GM04504 (cell line): ENCODE measurements at places on chromosomes 6 and 20.

DNA sequence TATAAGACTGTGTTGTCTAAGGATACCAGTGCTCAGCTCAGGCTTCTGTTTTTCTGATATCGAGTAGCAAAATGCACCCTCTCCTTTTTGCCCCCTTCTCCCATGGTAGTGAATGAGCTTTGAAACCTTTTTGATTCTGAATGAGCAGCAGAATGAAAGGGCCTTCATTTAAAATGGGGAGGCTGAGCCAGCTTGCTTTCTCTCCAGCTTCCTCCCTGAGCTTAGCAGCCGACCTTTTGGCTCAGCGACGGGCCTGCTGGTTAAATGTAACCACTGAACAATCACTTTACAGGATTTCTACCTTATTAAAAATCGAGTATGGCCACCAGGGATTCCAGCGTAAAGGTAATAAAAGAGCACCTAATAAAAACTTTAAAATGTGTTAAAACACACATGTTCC, 133.7 kb upstream of the SPACA1 start:
- no peak for DNase-seq

GRCh38 chr6:16089232-16090062, 39.4 kb upstream of the MYLIP start:
- no peak for DNase-seq

DNA sequence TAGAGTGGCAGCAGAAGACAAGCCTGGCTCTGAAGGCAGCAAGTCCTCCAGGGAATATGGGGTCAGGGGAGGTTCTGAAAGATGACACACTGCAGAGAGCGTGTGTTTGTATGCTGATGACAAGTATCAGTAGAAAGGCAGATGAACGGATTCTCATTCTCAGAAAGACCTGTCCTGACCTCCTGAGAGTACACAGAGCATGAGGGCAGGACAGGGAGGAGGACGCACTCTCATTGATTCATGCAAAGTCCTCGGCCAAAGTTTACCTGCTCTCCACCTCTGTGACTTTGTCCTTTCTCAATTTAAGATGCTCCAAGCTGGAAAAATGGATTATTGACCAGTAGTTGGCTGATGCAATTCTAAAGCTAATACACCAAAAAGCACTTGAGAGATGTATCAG, 156.7 kb downstream of the LPA start:
- no peak for DNase-seq

GRCh38 chr6:11748591-11749210, 29.9 kb downstream of the ADTRP start:
- no peak for DNase-seq

DNA sequence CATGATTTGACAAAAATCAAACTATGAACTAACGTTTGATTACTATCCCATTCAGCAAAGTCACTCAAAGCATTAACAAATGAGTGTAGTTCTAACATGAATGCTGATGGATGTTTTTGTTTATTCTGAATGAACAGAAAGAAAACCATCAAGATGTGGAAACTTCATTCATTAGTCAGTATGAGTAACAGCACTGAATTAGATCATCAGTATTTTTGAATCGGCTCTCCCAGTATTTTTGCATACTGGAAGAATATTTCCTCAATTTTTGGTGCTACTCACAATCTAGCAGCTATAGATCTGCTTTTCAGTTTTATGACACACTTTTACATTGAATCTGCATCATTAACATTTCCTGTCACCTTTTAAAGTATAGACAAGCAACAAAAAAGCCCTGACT, 63.8 kb upstream of the CD83 start:
- DNase-seq: no peak

- DNase-seq: no peak
These were observed 10.6 kb downstream of the PFDN4 start for GRCh38 chr20:54218470-54218869.

DNA sequence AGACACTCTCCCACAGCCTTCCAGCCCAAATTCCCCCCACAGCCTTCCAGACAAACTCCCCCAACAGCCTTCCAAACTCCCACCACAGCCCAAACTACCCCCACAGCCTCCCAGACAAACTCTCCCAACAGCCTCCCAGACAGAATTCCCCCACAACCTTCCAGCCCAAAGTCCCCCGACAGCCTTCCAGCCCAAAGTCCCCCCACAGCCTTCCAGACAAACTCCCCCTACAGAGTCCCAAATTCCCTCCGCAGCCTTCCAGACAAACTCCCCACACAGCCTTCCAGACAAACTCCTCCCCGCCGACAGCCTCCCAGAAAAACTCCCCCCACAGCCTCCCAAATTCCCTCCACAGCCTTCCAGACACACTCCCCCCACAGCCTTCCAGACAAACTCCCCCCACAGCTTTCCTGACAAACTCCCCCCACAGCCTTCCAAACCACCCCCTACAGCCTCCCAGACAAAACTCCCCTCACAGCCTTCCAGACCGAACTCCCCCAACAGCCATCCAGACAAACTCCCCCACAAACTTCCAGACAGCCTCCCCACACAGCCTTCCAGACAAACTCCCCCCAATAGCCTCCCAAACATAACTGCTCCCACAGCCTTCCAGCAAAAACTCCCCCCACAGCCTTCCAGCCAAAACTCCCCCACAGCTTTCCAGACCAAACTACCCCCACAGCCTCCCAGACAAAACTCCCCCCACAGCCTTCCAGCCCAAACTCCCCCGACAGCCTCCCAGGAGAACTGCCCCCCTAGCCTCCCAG, 38.0 kb upstream of the SYNDIG1 start:
- no peak for DNase-seq

DNA sequence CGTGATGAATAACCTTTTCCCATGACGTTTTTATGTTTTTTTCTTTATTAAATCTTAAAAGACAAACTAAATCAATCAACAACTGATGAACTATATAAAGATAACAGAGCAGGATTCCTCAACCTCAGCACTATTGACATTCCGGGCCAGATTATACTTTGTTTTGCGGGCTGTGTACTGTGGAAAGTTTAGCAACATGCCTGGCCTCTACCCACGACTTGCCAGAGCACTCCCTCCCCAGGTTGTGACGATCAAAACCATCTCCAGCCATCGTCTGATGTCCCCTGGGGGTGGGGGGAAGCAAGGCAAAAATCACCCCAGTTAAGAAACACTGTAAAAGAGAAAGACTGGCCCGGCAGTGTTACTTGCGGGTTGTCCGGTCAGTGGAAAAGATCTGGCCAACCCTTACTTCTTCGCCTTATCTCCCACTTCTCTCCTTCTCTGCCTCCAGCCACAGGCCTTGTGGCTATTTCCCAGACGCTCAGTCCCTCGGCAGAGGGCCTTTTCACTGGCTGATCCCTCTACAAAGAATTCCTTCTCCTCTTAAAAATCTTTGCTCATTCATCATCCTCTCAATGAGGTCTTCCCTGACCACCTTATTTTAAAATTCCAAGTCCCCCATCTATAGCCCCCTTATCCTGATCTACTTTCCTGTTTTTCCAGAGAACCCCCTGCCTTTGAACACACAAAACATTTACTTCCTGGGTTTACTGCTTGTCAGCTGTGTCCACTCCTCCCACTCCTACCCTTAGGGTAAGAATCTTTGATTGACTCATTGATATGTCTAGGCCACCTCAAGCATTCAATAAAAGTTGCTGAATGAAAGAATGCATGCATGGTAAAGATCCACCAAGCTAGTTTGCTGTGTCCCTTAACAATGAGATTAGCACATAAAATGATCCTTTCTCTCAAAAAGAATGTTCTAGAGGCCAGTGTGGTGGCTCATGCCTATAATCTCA, 14.7 kb upstream of the RAB22A start:
- DNase-seq: no peak

- DNase-seq: no peak
These were observed 29.1 kb upstream of the SLC2A12 start for GRCh38 chr6:134081506-134081905.

- DNase-seq: peak; percentile 50
These were observed 23.9 kb downstream of the MAP7 start for GRCh38 chr6:136526196-136526930.

DNA sequence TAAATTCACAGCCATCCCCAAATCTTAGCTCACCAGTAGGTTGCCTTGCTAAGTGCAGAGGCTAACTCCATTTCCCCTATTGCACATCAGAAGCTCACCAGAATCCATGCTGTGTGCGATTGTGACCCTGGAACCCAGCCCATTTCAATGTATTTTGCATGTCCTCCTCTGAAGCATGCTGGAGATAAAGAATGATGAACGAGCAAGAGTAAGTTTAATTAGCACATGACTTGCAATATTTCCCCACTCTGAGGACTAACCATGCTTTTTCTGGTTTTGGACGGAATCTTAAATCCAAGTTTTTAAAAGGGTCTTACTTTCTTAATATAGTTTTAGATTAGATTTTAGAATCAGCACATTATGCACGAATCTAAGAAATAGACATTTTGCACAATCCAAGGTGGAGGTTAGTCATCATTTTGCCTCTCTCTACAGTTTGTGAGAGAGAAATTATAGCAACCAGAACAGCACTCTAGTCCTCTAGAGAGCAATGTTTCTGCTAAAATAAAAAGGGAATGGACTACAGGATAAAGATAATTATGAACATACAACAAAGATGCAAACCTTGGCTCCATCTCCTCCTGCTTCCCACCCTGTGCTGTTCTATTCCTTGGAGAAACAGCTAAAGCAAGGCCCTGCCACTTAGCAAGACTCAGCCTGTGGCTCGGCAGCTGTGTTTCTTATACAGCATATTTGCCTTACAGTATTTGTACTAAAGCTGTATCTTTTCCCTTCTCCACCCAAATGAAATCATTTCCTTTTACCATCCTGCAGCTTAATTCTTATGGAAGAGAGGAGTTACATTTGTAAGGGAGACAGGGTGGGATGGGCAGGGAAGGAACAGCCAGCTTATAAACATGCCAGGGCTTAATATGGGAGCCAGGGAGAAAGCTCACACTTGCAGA, 24.9 kb upstream of the LAMA4 start:
- no peak for DNase-seq

DNA sequence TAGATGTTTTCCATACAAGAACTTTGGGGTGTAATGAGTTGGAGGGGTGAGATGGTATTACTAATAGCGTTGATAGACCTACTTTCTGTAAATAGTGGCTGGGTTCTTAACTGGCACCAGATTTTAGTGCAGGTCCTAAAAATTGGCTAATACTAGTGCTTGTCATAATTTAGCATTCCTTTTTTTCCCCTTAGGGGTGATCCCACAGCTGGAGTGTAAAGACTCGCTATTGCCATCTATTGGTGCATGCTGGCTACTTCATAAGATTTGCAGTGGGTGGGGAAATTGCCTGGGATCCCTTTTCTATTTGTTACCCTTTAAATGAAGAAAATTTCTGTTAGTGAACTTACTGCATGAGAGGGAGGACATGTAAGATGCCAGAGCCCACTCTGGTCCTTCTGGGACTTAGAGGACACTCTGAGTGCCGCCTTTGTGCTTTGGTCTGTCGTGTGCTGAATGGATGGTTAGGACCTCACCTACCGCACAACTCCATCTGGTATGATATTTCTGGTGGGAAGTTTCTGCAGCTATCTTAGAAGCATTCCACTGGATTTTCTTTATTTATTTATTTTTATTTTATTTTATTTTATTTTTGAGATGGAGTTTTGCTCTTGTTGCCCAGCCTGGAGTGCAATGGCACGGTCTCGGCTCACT, 195.5 kb downstream of the JARID2 start:
- peak; percentile 58 for DNase-seq

GRCh38 chr6:17725083-17725482, 18.4 kb upstream of the NUP153 start:
- DNase-seq: no peak

- no peak for DNase-seq
These were observed 106.3 kb downstream of the SLC23A2 start for GRCh38 chr20:4894981-4895381.

DNA sequence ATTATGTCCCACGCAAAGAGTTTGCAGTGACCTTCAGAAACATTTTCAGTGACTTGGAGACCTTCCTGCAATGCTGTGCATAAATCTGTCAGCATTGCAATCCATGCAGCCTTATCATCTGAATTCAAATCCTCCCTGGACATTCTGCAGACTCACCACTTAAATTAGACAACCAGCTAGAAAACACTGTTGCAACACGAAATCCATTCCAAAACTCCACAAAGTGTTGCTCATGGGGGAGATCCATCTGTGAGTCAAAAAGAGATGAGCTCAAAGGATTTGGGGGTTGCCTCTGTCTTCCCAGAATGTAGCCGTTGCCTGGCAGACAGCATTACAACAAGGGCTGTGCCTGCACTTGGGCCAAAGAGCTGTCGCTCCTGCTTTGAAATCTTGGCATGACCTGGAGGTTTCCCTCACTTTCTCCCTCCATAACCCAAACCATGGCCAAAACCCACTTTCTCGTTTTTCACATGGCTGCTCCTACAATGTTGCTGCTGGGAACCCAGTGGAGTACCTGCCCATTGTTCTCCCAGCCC, 163.5 kb upstream of the CDYL start:
- peak; percentile 79 for DNase-seq

- DNase-seq: no peak
These were observed 87.8 kb downstream of the SLC22A3 start for GRCh38 chr6:160435935-160436334.

DNA sequence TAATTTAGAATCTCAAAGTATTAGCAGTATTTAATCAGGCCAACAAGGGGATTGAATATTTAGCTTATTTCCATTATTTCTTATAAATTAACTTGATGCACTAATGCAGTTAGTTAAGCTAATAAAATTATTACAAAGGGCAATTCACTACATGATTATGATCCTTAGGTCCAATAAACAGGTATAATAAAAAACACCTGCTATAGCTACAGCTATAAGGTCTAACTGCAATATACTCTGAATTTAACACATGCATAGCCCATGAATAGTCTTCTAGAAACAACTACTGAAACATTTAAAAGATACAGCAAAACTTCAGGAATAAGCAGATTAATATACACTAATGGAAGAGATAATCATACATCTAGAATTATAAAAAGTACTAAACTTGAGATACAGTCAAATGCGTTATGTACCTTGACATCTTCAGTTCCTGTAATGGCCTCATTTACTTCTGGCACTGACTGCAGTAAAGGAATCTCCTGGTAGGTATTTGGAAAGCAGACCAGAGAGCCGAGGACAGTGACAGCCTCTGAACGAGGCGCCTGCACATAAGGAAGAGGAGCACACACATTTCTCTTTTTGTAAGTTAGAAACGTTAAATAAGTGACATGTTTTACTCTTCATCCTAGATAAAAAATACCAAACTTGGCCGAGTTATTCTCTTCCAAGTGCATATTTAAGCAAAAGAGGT, 168.5 kb downstream of the INSM1 start:
- no peak for DNase-seq

DNA sequence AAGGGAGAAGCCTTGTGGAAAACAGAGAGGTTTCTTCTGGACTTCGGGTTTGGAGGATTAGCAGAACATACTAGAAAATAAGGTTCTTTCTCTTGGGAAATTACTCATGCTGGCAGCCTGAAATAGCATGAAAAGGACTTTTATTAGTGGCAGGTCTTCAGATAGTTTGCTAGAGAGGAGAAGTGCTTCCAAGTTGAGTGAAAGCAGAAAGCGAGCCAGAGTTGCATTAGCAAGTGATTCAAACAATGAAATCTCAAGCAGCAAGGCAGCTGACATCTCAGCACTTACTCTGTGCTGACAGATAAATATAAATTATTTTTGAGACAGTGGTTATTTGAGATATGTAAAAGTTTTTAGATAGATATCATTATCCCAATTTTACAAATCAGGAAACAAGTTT, 91.9 kb downstream of the PLCB4 start:
- no peak for DNase-seq

GRCh38 chr6:39952167-39952566, 17.9 kb upstream of the MOCS1 start:
- DNase-seq: peak; percentile 22

GRCh38 chr20:45994761-45995493, 13.8 kb upstream of the MMP9 start:
- no peak for DNase-seq
